ENCODE measurements at places on chromosomes 7 and 10.
A peak's percentile ranks its signal among the peaks of the same experiment; 100 is the strongest.

DNA sequence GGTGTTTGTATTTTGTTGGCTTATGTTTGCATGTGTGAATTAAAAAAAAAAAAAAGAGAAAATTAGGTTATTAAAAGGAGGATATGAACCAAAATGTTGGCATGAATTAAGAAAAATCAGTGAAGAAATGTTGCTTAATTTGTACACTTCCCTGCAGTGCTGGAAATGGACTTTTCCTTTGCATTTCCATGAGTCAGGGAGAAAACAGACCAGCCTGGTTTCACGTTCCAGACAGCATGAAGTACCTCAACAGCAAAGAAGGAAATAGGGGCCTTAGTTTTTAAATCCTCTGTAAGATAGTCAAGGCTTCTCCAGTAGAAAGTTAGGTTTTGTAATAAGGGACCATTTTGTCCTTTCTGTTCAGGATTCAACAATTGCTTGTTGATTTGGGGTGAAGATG lies 159.7 kb downstream of the CELF2 start:
- no peak for DNase-seq

DNA sequence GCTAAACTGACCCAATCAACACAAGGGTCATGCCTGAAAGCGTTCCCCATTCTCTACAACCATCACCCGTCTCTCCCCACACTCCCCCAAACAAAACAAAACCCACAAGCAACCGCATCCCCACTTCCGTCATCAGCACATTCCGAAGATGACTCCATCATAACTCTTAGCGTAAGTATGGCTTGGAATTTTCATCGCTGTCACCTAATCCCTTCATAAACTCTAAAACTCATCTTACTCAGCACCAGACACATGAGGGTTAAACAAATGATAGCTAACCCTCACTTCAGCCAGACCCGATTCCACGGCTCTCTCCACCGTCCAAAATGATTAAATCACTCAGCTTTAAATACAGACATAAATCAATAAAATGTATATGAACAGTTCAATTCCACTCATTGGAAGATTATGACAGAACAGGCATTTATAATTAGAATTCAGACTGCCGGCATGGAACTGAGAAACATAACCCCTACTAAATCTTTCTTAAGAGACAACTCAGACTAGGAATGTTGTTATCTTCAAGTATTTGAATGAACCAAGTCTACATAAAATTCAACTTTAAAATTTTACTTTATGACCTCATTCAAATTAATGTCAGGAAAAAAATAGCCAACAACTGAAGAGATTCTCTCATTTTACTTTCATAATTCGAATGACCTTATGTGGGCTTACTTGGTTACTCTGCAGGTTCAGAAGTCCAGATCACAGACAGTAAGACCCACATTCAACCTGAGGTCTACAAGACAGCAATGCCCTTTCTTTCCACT lies 215.9 kb downstream of the PARD3 start:
- DNase-seq: no peak

- no peak for DNase-seq
Observed at GRCh38 chr10:26759008-26759407, 61.5 kb downstream of the PDSS1 start.

- peak; percentile 53 for DNase-seq
Observed at GRCh38 chr10:35492386-35493195, 112.5 kb upstream of the GJD4 start.
